ENCODE measurements at places on chromosomes 1 and 21. TPM values are rescaled to one million over a fixed set of nuclear protein-coding genes. Genes with fewer than 3 reads are reported as not detected.

Gene GPA33
- total RNA-seq, result not detected

Gene SLAMF8
- total RNA-seq, result not detected

Gene TMIGD3
- not detected for total RNA-seq

Gene C1orf115
- total RNA-seq, result 3.5 TPM

Gene LTN1
- total RNA-seq, result 26.1 TPM

Gene CD1E
- not detected for total RNA-seq

Gene UROD
- 92.3 TPM for total RNA-seq

Gene DNM3
- 23.7 TPM for total RNA-seq

Gene AK5
- 6.9 TPM for total RNA-seq

Gene CELA3B
- not detected for total RNA-seq

- peaks cover 4% of the 10 kb centered on the region for H3K27me3 ChIP-seq
- H3K4me3 ChIP-seq, result no peak overlapping the region
- H3K36me3 ChIP-seq, result no peaks in the 10 kb centered on the region
- no peaks in the 10 kb centered on the region for H3K4me1 ChIP-seq
- H3K27ac ChIP-seq, result no peak overlapping the region
These were observed 667.1 kb upstream of the PKN2 start for GRCh38 chr1:88016947-88017346.

DNA sequence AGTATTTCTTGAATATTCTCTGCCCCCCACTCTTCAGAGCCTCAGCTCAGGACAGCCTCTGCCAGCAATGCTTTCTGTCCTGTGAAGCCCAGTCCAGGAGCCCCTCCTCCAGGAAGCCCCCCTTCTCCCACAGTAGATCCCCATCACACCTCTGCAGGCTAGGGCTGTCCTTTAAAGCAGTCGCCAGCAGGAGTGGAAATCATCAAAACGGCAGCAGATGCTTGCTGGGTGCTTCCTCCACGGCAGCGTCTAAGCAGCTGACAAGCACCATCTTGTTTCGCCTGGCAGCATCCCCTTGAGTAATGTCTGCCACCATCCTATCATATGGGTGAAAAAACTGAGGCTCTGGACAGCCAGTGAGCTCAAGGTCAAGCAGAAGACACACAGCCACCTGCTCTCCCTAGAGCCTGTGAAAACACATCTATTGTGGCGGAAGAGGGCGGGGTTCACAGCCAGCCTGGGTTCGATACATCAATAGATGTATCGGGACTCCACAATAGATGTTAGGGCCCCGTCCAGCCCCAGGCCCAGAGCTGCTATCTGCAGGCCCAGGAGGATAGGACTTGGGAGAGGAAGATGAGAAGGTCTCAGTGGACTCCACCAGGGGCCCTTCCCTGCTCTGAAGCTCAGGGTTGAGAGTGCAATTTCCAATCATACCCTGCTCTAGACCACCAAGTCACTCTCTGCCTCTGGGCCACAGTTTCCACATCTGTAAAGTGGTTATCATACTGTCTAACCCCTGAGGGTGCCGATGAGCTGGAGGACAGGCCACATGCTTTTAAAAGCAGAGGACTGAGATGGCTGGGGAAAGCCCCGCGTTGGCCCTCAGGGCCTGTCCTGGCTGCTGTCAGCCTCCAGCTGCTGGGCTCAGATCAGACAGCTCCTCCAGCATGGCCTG, 17.5 kb downstream of the RUNX3 start:
- no peak overlapping the region for H3K27ac ChIP-seq
- H3K36me3 ChIP-seq, result no peaks in the 10 kb centered on the region
- no peak overlapping the region for H3K4me3 ChIP-seq
- peaks cover 6% of the 10 kb centered on the region for H3K4me1 ChIP-seq
- no peaks in the 10 kb centered on the region for H3K27me3 ChIP-seq

GRCh38 chr1:30525971-30526651, 197.3 kb downstream of the MATN1 start:
- H3K36me3 ChIP-seq, result no peaks in the 10 kb centered on the region
- no peaks in the 10 kb centered on the region for H3K27me3 ChIP-seq
- peak overlapping the region; percentile 51 for H3K27ac ChIP-seq
- DNase-seq, result no peak
- H3K4me1 ChIP-seq, result peaks cover 18% of the 10 kb centered on the region

GRCh38 chr1:58572690-58573089, 4.4 kb downstream of the TACSTD2 start:
- H3K4me3 ChIP-seq, result no peak overlapping the region
- peaks cover 2% of the 10 kb centered on the region for H3K36me3 ChIP-seq
- H3K4me1 ChIP-seq, result peaks cover 20% of the 10 kb centered on the region
- no peak for DNase-seq
- H3K27me3 ChIP-seq, result peaks cover 42% of the 10 kb centered on the region
- H3K27ac ChIP-seq, result no peak overlapping the region

DNA sequence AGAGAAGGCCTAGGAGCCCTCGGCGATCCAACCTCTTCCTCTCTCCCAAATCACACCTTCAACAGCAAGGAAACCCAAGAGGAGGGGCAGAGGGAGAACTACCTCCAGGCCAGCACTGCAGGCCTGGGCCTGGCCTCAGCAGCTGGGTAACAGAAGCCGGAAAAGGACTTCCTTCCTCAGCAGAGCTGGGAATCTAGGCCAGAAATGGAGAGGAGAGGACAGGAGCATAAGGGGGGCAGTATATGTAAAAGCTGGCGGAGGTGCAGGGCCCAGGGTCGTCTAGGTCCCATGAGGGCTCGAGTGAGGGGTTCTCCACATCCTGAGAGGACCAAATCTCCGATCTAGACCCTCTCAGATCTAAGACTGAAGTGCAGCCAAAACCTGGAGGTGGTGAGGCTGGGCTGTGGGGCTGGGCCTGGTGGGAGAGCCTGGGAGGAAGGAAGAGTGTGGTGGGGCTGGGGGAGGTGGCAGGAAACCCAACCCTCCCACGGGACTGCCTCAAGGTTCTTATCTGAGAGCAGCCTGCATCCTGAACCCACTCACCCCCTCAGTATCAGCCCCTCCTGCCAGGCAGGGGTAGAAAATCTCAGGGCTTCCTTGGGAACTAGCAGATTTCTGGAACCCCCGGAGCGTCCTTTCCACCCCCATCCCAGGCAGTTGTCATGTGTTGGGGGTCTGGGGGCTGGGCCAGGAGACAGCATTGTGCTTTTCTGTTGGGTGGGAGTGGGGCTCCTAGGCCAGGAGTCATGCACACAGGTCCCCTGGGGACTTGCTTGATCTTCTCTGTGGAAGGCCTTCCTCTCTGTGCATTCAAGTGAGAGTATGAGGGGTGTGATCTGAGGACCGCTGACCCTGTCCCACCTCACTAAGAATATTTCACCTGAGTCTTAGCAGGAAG, 33.0 kb downstream of the PIK3C2B start:
- DNase-seq, result peak; percentile 39
- no peaks in the 10 kb centered on the region for H3K27me3 ChIP-seq
- no peak overlapping the region for H3K27ac ChIP-seq
- H3K36me3 ChIP-seq, result peaks cover 35% of the 10 kb centered on the region

DNA sequence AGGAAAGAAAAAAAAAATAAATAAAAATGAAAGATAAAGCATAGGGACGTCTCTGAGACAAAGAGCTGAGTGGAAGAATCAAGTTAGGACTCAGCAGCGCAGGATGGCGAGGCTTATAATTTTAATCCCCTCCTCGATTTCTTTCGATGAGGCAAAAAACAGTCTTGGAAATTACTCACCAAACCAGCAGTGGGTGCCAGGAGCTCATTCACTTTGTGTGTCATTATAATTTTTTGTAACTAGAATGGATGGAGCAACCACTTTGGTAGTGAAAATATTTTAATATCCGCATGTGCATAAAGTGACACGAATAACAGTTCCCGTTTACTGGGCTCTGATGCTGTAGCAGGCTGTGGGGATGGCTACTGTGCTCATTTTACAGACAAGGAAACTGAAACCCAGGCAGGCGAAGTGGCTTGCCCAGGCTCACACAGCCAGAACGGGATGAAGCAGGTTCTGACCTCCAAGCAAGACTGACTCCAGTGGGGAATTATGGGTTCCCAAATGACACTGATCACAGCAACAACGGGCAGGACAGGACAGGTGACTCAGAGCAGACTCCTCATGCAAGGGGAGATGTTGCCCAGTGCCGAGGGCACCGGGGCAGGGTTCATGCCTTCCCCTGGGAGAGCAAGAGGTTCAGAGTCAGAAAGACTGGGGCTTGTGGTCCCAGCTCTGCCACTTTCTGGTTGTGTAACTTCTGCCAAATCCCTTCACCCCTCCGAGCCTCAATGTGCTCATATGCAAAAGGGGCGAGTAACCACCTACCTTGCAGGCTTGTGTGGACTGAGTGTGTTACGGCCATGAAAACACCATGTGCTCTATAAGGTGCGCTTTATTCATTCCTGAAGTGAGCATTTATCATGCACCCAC, 63.6 kb downstream of the RUNX3 start:
- no peak for DNase-seq
- H3K4me1 ChIP-seq, result peaks cover 4% of the 10 kb centered on the region
- no peak overlapping the region for H3K4me3 ChIP-seq
- H3K36me3 ChIP-seq, result peaks cover 1% of the 10 kb centered on the region
- no peak overlapping the region for H3K27ac ChIP-seq

DNA sequence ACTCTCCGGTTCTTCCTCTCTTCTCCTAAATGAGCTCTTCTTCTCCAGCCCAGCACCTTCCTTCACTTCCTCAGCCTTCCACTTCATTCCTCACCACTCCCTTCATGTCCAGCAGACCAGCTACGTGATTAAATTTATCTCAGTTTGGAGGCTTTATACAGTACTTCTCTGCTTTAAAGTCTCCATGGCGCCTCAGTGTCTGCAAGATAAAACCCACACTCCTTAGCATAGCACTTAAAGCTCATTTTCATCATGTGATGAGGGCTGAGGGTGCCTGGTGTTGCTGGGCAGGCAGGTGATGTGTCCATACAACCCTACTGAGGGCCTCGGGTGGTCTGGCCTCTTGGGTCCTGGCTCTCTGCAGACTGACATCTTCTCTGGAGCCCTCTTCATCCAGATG, 7.7 kb downstream of the SLC5A9 start:
- no peak for DNase-seq
- no peaks in the 10 kb centered on the region for H3K36me3 ChIP-seq
- no peaks in the 10 kb centered on the region for H3K4me1 ChIP-seq
- no peak overlapping the region for H3K4me3 ChIP-seq

All from chondrocyte (in vitro differentiated cells).